ENCODE measurements at places on chromosomes 7 and 10. TPM values are rescaled to one million over a fixed set of nuclear protein-coding genes. Genes with fewer than 3 reads are reported as not detected.

ADGRA1 gene
- not detected for total RNA-seq

C7orf57 gene
- not detected for total RNA-seq

ECHDC3 gene
- total RNA-seq, result 12.0 TPM

HMX3 gene
- not detected for total RNA-seq

GPER1 gene
- total RNA-seq, result 3.0 TPM

ZP3 gene
- total RNA-seq, result 0.55 TPM

CNPY1 gene
- total RNA-seq, result not detected

ANK3 gene
- 7.2 TPM for total RNA-seq

GCK gene
- total RNA-seq, result 0.62 TPM

OR2F1 gene
- not detected for total RNA-seq

TSPAN15 gene
- total RNA-seq, result 1.2 TPM

MRM2 gene
- total RNA-seq, result 14.6 TPM

CC2D2B gene
- total RNA-seq, result not detected

PRKCQ gene
- 0.22 TPM for total RNA-seq

PLCE1 gene
- total RNA-seq, result 2.2 TPM

PNLIPRP3 gene
- total RNA-seq, result 0.12 TPM

APBB1IP gene
- total RNA-seq, result 0.37 TPM

UNC5B gene
- 11.2 TPM for total RNA-seq

GALNT17 gene
- under 0.01 TPM for total RNA-seq

Measured in uterine smooth muscle cell (primary cell).